Stimulated activated CD4-positive, alpha-beta T cell treated with anti-CD3 and anti-CD28 coated beads, Interleukin-1b, Interleukin-23, amount 100 ng/mL, for 1 hour (primary cell): ENCODE measurements at places on chromosomes 16 and 17.

DNA sequence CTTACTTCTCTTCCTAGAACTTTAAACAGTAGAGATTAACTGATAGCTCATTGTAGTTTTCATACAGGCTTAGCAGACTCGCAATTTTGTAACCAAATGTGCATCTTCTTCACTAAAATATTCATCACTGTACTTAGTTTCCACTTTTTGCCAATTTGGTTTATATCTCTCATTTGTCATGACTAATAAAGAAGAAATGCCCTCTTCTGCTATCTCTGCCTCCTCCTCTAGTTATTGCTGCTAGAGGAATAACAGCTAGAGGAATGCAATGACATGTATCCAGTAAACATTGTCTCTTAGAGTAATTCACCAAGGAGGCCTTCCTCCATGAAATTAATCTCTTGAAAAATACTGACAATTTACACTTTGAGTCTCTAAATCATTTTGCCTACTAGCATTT lies 115.5 kb upstream of the COX10 start:
- no peak for DNase-seq

- DNase-seq: no peak
Observed at GRCh38 chr17:45850011-45850410, 5.3 kb downstream of the SPPL2C start.

DNA sequence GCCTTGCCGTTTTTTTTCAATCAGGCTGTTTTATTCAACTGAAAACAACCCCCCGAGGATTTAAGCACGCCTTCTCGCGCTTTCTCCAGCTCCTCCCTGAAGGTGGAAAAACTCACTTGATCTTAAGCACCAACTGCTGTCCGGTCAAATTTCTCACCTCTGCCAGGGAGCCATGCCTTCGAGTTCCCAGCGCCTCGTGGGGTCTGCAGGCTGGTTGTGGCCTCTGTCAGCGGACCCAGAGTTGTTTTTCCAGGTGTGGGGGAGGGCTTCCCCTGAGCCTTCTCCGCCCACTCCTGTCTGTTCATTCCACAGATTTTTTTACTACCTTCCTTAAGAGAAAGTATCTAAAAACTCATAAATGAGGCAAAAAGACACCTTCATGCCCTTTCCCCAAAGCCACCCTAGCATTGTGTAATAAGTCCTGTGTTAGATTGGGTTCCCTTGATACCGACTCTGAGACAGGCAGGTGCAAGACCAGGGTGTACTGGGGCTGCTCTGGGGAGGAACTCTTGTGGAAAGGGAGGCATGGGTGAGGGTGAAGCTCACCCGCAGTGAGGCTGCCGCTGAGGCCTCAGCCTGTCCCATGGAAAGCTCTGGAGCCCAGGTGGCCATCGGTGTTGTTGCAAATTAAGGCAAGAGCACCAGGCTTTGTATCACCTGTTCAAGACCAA lies 101.6 kb downstream of the AXIN2 start:
- DNase-seq: no peak

DNA sequence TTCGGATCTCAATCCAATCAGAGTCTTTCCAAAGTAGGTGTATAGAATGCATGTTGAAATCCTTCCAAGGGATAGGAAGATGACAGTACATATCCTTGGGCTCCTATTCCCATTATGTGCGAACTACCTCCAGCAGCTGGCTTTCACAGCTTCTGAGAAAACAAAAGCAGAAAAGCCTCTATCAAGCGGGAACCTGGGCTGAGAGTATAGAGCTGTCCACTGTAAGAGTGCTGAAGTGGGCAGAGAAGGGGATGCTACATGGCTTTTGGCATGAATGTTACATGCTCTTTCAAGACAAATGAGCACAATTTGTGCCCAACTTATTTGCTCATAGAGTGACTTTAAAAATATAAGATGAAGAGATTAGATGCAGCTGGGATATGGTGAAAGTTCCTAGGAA lies 993.5 kb downstream of the CDH8 start:
- no peak for DNase-seq

- no peak for DNase-seq
Observed at GRCh38 chr17:75592348-75593020, 4.9 kb downstream of the MYO15B start.

GRCh38 chr17:9330611-9331271 lies 244.9 kb downstream of the STX8 start:
- no peak for DNase-seq

DNA sequence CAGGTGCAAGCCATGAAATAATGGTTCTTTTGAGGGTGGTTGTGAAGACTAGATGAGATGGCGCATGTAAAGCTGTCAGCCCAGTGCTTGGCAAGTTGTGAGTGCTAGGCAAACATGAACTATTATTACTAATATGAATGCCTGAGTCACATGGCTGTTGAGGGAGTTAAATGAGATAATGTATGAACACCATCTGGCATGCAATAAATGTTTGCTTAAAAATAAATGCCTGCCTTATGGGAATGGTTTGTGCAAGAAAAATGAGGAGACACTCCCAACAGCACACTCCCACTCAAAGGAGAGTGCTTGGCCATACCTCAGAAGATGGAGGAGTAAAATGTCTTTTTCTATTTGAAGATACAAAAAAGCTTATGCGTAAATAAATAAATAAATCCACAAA lies 3.6 kb downstream of the MAPK3 start:
- DNase-seq: no peak

DNA sequence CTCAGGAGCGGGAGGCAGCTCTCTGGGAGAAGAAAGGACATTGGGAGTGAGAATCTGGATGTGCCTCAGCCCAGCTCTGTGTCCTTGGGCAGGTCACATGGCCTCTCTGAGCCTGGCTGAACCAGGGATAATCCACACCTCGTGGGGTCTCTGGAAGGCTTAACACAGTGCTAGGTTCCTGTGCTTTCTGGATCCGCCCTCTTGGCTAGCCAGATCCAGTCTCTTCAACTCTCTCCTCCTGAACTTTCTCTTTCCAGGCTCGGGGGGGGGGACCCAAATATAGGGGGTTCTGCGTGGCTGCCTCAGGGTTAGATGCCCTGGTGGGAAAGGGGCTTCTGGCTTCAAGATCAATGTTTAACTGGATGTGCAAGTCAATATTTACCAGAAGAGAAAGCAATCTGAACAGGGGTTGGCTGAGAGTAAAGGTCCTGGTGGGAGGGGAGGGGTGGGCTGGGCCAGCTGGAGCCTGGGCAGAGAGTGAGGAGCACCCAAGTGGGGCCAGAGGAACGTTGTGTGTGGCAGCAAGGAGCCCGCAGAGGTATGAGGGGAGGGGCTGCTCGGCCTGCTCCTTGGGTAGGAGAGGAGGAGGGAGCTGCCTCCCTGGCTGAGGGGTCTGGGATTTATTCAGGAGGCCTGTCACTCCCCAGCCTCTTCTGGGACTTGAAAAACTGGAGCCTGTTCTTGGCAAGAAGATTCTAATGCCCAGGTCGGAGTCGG lies at the start of gene SERPINF2:
SERPINF2 (plus strand) TSS at position 501 of the 717 bp plus-strand sequence. CDS start 2,125 bp downstream, outside the sequence.
- DNase-seq: no peak

DNA sequence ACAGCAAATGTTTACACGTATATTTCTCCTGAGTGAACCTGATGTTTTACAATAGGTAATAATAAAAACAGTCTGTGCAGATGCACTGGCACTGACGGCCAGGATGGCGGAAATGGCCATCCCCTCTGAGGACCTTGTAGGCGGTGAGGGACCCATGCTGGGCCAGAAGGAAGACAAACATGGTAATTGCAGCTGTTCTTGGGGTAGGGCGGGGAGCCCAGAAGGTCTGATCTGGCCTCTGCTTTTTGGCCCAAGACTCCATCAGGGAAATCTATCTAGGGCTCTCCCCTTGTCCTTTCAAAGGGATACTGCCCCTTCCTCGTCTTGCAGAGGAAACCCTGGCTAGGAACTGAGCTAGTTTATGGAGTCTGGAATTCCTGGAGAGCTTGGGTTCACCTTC lies 7.4 kb upstream of the LGALS9 start:
- DNase-seq: no peak

DNA sequence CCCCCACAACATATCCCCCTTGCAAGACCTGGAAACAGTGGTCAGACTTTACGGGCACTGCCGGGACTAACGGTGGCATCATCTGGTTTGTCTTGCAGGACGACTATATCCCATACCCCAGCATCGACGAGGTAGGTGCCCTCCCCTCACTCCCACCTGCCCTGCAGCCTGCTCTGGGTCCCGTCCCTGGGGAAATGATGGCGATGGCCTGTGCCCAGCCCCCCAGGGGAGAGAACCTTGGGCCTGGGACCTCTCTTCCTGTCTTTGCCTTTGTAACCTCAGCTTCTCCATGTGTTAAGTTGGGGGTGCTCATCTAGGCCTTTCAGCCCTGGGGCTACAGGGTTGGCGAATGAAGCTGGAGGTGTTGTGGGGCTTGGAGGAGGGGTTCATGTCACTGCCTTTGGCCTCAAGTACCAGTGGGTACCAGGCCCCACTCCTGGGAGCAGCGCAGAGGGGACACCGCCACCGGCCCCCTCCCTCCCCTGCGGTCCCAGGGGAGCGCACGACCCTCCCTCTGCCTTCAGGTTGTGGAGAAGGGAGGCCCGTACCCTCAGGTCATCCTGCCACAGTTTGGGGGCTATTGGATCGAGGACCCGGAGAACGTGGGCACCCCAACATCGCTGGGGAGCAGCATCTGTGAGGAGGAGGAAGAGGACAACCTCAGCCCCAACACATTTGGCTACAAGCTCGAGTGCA lies 99.9 kb downstream of the OR1D5 start:
- no peak for DNase-seq

DNA sequence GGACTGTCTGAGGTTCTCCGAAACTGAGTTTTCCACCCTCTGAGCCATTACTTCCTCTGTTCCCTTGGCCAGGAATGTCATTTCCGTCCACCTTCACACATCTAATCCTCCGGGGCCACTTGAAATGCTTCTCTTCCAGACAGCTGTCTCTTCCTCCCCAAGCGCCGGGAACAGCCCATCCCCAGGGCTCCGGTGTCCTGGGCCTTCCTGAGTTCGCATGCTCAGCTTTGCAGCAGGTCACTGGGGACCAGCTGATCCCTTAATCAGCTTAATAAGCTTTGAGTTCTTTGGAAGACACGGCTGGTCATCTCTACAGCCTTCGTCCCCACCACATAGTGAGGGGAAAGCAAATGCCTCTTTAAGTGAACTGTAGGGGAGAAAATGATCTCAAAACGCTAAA lies 123.4 kb downstream of the DYNLRB2 start:
- DNase-seq: no peak

DNA sequence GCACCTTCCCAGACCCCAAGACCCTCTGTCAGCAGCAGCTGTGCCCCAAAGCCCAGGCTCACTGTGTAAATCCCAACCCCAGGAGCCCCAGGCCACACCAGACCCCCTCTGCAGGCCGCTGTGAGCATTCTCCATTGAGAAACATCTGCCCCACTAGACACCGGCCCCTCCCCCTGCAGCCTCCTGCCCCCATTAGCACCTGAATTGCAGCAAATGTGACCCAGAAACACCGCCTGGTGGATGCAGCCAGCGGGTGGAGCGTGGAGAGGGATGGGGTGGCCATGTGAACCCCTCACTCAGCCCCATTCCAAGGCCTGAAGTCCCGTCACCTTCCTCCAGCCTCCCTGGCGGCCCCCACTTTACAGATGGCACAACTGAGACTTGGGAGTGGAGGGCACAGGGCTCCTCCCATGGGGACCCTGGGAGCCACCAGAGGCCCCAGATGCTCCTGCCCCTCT lies 2.2 kb downstream of the UBALD1 start:
- no peak for DNase-seq

DNA sequence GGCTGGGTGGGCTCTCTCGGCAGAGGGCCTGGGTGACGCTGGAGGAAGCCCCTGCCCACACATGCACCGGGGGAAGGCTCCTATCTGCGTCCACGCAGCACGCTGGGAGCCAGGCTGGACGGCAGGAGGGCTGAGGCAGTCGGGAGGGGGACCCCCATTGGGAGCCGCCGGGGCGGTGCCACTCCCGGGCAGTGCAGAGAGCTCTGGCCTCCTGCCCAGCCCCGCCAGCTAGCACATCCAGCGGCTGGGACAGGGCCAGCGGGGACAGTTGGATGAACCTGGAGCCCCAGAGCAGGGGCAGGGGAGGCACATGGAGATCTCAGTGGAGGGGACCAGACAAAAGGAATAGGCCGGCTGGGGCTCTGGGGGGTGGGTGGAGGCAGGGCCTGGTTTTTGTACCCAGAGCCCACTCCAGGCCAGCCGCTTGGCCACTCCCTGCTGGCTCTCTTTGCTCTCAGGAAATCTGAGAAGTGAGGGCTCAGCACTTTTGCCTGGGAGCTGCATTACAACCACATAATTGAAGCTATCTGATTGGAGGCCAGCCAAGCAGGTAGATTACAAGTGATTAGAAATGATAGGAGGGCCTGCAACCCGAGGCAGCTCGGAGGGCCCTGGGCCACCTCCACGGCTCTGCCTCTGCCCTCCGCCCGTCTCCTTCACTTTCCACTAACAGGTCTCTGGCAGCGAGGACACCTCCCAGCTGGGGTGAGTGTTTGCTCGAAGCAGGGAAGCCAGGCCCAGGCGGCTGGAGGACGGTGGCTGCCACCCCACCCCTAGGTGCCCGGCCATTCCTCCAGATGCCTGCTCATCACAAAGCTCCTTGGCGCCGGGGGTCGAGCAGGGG lies 40.1 kb downstream of the ENGASE start:
- DNase-seq: no peak

GRCh38 chr16:12271006-12271405 lies 294.5 kb downstream of the SNX29 start:
- no peak for DNase-seq

DNA sequence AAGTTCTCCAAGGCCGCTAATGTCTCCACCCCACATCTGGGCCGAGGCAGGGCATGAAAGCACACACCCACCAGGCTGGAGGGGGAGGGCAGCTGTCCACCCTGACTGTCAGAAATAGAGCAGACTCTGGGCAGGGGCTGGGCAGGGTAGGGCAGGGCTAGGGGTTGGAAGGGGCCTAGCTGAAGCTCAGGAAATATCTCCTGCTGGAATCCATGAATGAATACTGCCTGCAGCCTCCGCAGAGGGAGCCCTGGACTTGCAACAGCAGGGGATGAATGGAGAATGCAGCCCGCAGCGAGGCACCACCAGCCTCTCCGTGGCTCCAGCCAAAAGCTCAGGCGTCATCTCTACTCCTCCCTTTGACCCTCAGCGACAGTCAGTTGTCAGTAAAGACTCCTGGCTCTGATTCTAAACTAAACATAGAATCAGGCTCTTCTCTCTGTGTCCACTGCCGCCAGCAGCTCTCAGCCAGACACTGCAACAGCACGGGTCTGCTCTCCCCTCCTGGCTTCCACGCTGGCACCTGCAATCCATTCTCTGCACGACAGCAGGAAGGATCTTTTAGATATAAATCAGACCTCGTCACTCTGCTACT lies 23.9 kb upstream of the NGFR start:
- DNase-seq: no peak

GRCh38 chr17:52606098-52606497 lies 447.6 kb upstream of the CA10 start:
- DNase-seq: no peak
